ENCODE measurements at places on chromosomes 12 and 14. TPM values are rescaled to one million over a fixed set of nuclear protein-coding genes. Genes with fewer than 3 reads are reported as not detected.

SLC2A13 gene
- total RNA-seq, result 2.7 TPM

DPPA3 gene
- not detected for total RNA-seq

GLTP gene
- 43.5 TPM for total RNA-seq

LTBP2 gene
- total RNA-seq, result 33.1 TPM

BDKRB2 gene
- total RNA-seq, result under 0.01 TPM
